ENCODE measurements at places on chromosomes 16 and 17.
A peak's percentile ranks its signal among the peaks of the same experiment; 100 is the strongest.

DNA sequence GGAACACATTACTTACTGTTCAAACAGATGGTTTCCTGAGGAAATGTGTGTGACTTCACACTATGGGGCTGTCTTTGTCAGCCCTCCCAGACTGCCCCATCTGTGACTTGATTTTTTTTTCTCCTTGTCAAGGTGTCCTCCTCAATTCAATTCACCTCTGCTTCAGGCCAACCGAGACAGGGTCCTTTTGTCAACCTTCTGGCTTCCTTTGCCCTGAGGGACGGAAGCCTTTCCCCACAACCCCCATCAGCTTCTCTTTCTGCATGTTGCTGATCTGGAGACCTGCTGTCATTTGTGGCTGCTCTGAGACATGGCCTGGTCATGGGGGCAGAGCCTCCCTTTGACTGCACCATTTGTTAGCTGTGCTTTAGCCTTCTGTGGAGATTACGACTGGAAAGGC, 21.3 kb upstream of the RGS9 start:
- no peak for DNase-seq

DNA sequence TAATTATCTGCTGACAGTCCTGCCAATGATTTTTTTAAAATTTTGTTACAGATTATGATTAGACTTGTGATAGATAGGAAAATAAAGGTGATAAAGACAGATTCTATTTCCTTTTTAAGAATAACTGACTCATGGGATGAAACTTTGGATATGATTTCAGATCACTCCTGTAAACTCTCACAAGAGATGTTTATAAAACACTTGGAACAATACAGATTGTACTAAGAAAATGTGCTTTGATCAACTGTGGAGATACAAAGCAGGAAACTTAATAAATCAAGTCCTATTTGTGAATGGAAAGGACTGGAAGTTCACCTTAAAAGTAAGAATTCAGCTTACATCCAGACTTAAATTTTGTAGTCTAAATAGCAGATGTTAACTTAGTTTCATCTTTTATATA, 21.4 kb downstream of the MRTFB start:
- no peak for DNase-seq

GRCh38 chr16:69497876-69498596, 67.7 kb upstream of the NFAT5 start:
- no peak for DNase-seq

GRCh38 chr17:43328650-43329049, 70.1 kb upstream of the ARL4D start:
- no peak for DNase-seq

DNA sequence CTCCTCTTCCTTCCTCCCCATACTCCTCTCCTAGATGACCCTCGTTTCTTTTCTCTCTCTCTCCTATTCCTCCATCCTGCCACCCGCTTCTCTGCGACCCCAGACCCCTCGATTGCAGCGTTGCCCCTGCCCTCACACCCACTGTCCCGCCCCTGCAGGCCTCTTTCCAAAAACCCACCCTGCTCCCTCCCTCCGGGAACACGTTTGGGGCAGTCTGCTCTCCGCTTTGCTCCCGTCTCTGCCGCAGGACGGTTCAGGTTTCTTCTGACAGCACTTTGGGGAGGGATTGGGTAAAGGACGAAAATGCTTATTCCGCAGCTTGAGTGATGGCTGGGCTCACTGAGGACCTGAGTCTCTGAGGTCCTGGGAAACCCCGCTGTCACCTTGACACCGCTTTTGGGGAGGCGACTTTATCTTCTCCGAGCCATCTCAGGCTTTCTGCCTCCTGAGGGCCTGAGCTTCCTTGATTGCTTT, 690 bp downstream of the NDE1 start:
- peak; percentile 46 for DNase-seq
